Stimulated activated CD8-positive, alpha-beta memory T cell treated with anti-CD3 and anti-CD28 coated beads, Interleukin-4, amount 100 ng/mL, for 1 hour (primary cell): ENCODE measurements at places on chromosomes 3 and 15.

DNA sequence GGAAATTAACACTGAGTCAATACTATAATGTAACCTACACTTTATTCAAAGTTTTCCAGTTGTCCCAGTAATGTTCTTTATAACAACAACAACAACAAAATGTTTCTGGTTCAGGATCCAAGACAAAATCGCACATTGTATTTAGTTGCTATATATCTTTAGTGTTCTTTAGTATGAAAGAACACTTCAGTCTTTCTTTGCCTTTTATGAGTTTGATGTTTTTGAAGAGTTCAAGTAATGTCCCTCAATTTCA is 7.6 kb upstream of the GRAMD1C start:
- DNase-seq, result no peak

DNA sequence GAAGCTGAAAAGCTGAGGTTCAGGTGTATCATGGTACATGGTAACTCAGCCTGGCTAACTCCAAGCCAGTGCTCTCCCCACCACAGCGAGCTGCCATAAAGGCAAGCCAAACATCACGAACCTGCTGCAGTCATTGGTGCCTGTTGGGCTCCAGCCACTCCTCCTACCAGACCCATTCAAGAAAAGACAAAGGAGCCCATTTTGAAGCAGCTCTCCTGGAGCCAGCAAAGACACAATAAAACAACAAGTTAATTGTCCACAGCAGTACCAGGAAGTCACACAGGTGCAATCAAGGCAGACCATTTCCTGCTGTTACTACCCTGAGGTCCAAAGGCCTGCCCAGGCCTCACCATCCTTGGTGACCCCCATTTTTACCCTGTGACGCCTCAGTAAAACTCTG is 77.6 kb downstream of the DAPK2 start:
- DNase-seq, result no peak

GRCh38 chr3:149401212-149401925 is 23.9 kb upstream of the TM4SF1 start:
- no peak for DNase-seq

DNA sequence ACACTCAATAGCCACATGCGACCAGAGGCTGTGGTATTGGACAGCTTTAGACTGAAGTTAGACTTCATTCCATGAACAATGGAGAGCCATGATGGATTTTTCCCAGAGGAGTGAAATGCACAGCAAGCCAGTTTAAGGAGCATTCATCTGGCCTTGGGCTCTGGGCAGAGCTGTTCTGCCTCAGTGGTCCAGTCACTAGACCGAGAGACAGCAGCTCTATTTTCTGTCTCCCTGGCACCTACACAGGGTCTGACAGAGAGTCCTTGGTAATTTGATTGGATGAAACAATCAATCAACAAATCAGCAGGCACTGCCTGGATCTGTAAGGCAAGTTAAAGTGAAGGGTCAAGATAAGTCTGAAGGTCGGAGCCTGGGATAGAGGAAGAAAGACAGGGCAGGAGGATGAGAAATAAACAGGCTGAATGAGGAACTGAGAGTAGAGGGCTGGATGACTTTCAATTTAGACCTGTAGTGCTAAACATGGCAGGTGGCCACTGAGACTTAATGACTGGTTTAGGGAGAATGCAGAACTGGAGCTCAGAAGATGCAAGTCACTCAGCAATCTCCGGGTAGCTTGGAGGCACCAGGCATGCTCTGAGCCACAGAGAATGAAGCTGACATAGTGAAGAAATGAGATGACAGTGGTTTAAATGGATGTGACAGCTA is 98.5 kb upstream of the SLC25A36 start:
- no peak for DNase-seq

DNA sequence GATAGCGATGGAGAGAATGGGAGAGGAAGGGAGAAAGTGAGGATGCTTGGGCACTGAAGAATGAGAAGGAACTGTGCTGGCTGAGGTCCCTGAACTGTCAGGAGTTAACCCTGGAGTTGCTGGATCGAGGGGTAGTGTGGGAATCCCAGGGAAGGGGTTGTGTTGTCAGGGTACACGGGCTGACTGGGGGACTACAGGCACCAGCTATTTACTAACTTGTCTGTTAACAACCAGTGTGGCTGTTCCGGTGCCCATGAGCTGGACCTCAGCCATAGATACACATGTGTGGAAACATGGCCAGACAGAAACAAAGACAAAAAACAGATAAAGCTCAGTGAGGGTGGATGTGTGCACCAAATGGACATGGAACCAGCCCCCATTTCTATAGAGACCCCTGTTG is 55.1 kb downstream of the GASK1A start:
- DNase-seq, result no peak

GRCh38 chr3:13647298-13648059 is 98.6 kb downstream of the FBLN2 start:
- no peak for DNase-seq
